Neural crest cell (in vitro differentiated cells): ENCODE measurements at places on chromosomes 6 and 20.

DNA sequence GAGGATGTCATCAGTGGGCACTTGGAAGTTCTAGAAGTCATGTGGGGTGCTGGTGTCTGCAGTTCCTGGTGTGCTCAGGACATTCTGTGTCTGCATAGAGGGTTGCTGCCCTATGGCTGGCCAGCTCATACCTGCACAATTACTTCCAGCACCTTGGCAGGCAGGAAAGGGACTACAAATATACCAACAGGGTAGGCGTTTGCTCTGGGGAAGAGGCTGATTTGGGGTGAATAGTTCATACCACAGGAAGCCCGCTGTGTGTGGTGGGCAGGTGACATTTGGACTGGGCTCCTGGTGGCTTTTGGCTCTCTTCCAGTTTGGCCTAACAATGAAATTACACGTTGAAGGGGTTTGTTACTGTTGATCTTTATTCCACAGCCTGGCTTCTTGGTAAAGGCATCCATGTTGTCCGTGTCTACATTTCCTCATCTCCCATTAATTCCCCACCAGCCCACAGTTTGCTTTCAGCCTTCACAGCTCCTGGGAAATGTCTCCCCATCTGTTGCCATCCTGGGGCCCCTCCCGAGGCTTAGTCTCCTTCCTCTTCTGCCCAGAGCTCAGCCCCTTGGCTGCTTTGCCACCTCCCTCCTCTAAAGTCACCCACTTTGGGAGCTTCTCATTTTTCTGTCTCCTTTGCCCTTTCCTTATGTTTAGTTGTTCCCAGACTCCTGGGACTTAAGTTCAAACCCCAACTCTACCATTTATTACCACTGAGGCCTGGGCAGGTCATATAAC, 88.1 kb downstream of the RSPH3 start:
- no peak for DNase-seq

DNA sequence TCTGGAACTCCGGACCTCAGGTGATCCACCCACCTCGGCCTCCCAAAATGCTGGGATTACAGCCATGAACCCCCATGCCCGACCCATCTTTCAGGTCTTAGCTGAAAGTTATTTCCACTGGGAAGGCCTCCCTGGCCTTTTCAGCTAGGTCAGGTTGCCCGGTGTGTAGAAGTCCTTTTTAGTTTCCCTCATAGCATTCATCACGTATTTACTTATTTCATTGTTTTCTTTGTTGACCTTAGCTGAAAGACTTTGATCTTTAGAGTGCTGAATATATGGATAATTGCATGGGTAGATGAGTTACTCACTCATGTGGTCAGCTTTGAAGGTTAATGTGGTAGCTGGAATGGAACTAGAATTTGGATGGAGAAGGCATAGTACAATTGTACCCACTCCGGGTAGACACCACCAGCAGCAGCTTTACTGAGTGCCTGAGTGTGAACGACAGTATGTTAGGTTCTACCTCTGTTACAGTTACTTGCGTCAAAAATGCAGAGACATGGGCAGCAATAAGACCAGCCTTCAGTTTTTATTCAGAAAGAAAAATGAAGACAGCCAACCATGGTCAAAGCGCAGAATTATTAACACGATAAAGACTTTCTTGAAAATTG, 9.1 kb downstream of the KIZ start:
- DNase-seq = no peak

DNA sequence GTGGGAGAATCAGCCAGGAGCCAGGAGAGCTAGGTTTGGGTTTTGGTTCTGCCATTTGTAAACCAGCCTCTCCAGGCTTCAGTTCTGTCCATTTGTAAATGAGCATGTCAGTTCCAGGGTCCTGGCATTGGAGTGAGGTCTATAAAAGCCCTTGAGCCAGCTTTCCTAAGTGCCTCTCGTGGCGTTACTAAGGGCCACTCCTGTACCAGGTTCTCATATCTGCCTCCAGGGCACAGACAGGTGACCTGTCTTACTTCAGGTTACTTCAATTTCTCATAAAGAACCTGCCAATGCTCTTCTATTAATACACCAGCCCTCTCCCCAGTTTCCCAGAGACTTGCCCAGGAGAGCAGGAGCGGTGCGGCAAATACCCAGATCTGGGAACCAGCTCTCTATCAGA, 101.9 kb downstream of the VEGFA start:
- DNase-seq = no peak

DNA sequence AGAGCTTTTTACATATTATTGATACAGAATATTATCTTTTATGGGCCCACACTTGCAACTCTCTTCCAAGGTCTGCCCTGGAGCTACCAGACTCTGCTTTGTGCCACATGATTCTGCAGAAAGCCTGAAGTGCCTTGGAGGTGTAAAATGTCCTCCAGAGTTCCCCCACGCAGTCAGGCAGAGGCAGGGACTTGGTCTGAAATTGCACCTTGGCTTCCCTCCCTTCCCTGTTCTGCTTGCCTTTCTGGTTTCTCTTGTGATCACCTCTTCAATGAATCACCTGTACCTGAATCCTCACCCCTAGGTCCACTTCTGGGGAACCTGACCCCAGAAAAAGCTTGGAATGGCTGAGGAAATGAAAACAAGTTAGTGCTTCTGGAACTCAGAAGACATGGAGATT, 43.0 kb upstream of the TGM2 start:
- no peak for DNase-seq

- no peak for DNase-seq
These were observed 126.6 kb downstream of the ZFP64 start for GRCh38 chr20:52064931-52065330.

DNA sequence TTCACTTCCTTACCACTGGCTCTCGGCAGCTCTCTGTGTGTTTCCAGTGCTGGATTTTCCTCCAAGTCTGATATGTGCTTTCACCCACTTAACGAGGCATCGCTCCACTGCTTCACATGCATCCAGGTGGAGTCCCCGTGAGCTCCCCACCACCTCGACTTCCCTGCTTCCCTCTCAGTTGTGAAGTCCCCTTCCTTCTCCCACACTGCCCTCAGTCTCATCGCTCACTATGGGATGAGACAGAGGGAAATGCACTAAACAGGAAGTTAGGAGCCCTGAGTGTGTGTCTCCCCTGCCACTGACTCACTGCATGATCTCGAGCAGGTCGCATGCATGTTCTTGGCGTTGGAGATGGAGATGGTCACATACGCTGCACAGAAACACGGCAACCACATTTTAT, 84.0 kb downstream of the MTHFD1L start:
- DNase-seq = no peak

DNA sequence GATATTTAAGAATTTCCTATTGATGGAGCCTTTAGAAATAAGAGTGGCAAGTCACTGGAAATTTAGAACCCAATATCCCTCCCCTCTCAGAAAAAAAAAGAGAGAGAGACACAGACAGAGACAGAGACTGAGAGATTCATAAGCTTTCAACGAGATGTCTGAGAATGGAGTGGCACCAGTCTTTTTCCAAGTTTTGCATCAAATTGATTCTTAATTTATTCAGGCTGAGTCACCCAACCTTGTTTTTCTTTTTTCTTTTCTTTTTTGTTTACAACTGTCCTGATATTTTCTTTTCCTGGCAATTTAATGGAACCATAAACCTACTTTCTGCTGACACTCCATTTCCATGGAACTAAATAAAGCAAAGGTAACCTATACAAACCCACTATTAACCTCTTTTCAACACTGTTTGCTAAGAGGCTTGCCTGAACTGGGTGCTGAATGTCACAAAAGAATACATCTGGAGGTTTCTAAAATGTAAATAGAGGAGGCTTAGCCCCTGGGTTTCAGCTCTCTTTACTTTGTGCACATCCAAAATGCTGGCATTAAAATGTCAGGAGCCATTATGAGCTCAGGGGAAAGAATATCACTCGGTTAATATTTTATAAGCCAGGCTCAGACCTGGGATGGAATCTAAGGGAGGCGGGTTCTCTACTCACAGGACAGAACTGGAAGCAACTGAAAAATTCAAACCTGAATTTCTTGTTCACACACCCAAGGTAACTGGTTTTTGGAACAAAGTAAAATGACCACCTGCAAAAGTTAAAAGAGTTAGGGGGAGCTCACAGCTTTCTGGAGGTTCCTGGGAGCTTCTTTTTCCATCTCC, 100.8 kb downstream of the BFSP1 start:
- DNase-seq = no peak

- DNase-seq = no peak
These were observed 471.8 kb upstream of the MAN1A1 start for GRCh38 chr6:119821380-119821779.

DNA sequence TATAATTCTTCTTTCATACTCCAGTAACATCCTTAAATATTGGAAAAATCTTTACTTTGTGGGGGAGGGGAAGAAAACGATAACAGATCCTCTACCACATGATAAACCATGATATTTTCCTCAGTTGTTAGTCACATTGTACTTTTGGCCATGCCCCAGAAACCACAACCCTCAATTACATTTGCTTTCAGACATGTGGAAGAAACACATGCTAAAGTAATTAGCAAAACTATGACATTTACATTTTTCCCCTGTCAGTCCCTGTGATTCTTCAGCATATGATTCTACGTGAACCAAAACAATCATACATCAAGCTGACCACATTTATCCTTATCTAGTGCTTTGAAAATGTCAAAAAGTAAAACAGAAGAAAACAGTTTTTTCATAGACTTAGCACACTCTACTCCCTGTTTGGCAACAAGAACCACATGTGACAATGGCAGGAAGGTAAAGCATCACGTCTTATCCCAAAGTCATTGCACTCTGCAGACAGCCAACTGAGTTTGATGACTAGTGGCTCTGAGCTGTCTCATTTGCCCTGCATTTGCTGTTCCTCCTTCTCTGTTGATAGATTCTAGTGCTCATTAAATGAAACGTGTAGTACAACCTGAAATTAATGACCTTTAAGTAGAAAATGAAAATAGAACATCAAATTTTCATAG, 505.8 kb upstream of the MARCKS start:
- no peak for DNase-seq

DNA sequence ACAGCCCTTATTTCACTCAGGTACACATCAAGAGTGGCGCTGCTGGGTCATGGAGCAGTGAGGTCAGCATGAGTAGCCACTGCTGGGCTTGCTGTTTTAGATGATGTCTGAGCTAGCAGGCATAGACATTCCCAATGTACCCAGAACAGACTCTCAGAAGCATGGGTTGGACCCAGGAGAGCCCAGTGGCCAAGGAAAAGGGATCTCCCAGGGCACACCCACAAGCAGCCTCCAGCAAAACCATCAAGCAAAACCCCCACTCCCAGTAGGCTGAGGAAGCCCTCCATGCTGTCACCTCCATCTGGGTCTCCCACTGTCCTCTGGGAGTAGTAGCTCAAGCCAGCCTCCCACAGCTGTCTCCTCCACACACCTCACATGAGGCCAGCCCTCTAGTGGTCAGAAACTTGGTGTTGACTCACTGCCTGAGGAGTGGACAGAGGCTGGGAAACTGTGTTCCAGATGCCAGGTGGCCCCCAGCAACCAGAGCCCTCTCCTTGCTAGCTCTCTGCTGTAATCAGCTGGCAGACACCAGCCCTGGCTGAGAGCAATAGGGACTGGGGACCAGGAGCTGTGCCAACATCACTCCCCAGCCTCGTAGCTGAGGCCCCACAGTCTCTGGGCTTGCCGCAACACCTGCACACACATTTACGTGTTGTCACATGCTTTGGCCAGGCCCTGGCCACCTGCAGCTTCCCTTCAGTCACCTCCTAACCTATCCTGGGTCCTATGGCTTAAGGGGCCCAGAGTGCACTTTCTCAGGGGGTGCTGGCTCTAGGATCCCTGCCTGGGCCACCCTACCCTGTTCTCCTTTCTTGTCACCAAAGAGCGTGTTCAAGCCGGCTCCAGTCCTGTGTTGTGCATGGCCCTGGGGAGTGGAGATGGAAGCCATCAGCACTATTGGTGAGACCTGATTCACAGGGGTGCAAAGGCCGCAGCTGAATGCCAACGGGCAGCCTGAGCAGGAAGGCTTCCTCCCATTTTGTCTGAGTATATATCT, 1.9 kb upstream of the AP5S1 start:
- DNase-seq = peak; percentile 58

DNA sequence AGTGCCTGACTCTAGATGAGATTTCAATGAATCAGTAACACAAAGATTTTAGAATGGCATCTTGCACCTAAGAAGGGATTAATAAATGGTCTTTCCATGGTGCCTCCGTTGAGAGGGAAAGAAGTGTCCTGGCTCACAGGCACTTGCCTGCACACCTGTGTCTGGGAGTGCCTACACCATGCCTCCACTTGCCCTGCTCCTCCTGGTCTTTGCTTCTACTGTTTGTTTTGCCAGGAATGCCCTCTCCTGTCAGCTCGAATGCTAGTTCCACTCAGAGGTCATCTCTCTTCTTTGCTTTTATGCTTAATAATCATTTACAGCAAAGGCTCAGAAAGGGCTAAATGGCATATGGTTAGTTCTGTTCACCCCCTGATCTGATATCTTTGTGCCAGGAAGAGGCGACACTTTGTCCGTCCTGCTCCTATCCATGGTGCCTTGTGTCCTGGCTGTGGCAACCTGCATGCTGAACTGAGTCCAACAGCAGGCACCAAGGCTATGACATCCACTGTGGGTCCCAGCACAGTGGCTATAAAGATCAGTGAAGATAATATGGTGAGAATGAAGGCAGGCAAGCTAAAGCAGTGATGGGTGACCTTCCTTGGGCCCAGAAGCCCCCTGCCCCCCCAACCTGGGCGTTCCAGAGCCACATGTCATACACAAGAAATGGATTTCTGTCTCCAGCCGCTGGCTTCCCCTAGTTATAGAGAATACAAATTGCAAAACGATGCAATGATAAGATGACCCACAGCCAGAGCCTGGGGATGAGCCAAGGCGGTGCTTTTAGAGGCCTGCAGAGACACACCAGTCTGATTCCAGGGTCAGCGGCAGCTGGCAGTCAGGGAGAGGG, 1.4 kb downstream of the C6orf132 start:
- no peak for DNase-seq

DNA sequence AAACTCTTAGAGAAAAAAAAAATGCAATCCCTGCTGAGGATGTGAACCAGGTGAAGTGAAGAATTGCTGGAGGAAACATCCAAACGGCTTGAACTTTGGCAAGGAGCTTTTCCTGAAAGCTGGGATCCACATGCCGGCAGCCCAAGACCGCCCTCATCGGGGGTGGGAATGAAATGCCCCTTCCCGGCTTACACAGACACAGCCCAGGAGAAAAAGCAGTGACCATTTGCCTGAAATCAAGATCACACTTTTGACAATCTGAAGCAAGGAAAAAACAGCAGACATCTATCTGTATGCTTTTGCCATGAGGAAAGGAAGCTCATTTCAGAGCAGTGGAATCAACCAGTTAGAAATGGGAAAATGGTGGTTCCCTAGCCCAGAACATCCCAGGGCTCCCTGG, 254.5 kb downstream of the TAF4 start:
- DNase-seq = no peak

- no peak for DNase-seq
These were observed 178.2 kb upstream of the HEY2 start for GRCh38 chr6:125571207-125571755.

- no peak for DNase-seq
These were observed 4.1 kb downstream of the LINC00237 start for GRCh38 chr20:21101932-21102575.
